Left colon (tissue), 2 donors: ENCODE measurements at places on chromosomes 1 and 21. TPM values are rescaled to one million over a fixed set of nuclear protein-coding genes. Genes with fewer than 3 reads are reported as not detected.

The SLAMF7 gene
- 2.2 TPM for total RNA-seq

The SLC41A1 gene
- 4.9 TPM for total RNA-seq

The PDE4B gene
- 4.2 TPM for total RNA-seq

The PLA2G5 gene
- total RNA-seq, result 0.58 TPM

The AMY1B gene
- not detected for total RNA-seq

The CD244 gene
- total RNA-seq, result 0.87 TPM

The DRAXIN gene
- total RNA-seq, result 0.11 TPM

The FCRLB gene
- total RNA-seq, result not detected

The OR14C36 gene
- not detected for total RNA-seq

The OLIG2 gene
- total RNA-seq, result not detected

The PRAMEF33 gene
- total RNA-seq, result not detected

The RNF115 gene
- total RNA-seq, result 7.4 TPM

The GPR161 gene
- 3.4 TPM for total RNA-seq

The PDE9A gene
- total RNA-seq, result 117 TPM

The ST3GAL3 gene
- total RNA-seq, result 7.1 TPM

The TSTD1 gene
- total RNA-seq, result 92.1 TPM

The RAB7B gene
- 0.34 TPM for total RNA-seq

The NHLH2 gene
- not detected for total RNA-seq

The CAMSAP2 gene
- 9.0 TPM for total RNA-seq

The ZNF648 gene
- not detected for total RNA-seq

The NTNG1 gene
- 1.2 TPM for total RNA-seq

The MTMR11 gene
- total RNA-seq, result 176 TPM

The NBPF10 gene
- 2.2 TPM for total RNA-seq

The ERRFI1 gene
- 37.2 TPM for total RNA-seq

The MTARC1 gene
- total RNA-seq, result 27.3 TPM

The CAP1 gene
- 514 TPM for total RNA-seq

The CELA3A gene
- 2.1 TPM for total RNA-seq

The SYPL2 gene
- 0.15 TPM for total RNA-seq

The TSPEAR gene
- 0.09 TPM for total RNA-seq

The SPATA21 gene
- total RNA-seq, result not detected

The CLCA4 gene
- 1,175 TPM for total RNA-seq

The BARHL2 gene
- total RNA-seq, result not detected

The CAPN9 gene
- total RNA-seq, result 46.3 TPM

The TMOD4 gene
- 1.2 TPM for total RNA-seq

The AADACL3 gene
- total RNA-seq, result not detected
